Activated CD4-positive, alpha-beta T cell treated with anti-CD3 and anti-CD28 coated beads, Interleukin-2, amount 10 ng/mL, durations not matched to agents 7 days and 5 days (primary cell): ENCODE measurements at places on chromosomes 3 and 15.

DNA sequence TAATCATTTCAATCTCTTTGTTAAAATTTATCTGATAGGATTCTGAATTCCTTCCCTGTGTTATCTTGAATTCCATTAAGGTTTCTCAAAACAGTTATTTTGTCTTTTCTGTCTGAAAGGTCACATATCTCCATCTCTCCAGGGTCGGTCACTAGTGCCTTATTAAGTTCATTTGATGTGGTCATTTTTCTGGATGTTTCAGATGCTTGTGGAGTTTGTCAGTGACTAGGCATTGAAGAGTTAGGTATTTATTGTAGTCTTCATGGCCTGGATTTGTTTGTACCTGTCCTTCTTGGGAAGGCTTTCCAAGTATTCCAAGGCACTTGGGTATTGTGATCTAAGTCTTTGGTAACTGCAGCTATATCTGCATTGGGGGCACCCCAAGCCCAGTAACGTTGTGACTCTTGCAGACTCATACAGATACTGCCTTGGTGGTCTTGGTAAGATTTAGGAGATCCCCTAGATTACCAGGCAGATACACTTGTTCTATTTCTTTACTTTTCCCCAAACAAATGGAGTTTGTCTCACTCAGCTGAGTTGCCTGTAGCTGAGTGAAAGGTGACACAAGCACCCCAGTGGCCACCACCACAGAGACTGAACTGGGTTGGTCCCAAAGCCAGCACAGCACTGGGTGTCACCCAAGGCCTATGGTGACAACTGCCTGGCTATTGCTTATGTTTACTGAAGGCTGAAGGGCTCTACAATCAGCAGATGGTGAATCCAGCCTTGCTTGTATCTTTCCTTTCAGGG, 18.9 kb upstream of the SLC27A2 start:
- no peak overlapping the region for H3K27ac ChIP-seq
- H3K4me1 ChIP-seq, result no peaks in the 10 kb centered on the region
- DNase-seq, result no peak
- peaks cover 12% of the 10 kb centered on the region for H3K27me3 ChIP-seq
- H3K36me3 ChIP-seq, result peaks cover 2% of the 10 kb centered on the region

GRCh38 chr3:134253475-134254226, 3.0 kb upstream of the RYK start:
- peaks cover 39% of the 10 kb centered on the region for H3K27me3 ChIP-seq
- no peak overlapping the region for H3K4me3 ChIP-seq
- DNase-seq, result no peak
- no peak overlapping the region for H3K27ac ChIP-seq
- peaks cover 23% of the 10 kb centered on the region for H3K4me1 ChIP-seq
- peaks cover 2% of the 10 kb centered on the region for H3K36me3 ChIP-seq

DNA sequence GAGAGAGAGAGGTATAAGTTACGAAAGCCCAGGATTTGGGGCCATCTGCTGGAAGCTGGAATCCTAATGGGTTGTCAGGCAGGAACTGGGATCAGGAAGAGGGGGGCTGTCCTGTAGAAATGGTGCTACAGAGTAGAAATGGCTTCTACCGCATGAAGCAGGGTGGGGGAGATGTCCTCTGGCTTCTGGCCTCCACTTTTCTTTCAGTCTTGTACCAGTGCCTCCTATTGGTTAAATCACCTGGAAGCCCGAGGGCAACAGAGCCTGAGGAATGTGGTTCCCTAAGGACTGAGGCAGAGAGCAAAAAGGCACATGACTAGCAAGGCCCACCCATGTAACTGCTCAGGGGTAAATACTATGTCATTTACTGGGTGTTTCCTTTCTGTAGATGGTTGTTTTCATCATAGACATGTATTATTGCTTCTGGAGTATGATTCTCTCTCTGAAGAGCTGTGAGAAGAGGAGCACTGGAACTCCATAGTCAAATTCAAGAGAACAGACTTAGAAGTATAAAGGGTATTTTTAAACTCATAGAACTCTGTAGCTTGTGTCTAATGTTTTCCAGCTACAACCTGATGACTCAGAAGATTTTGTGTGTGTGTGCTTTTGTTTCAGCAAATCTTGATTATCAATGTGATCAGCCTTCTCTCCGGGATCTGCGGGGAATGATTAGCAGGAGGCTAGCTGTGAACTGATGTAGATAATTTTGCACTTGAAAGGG, 20.2 kb upstream of the MITF start:
- no peaks in the 10 kb centered on the region for H3K36me3 ChIP-seq
- no peaks in the 10 kb centered on the region for H3K4me1 ChIP-seq
- no peak for DNase-seq
- no peaks in the 10 kb centered on the region for H3K27me3 ChIP-seq
- H3K27ac ChIP-seq, result no peak overlapping the region
- no peak overlapping the region for H3K4me3 ChIP-seq

DNA sequence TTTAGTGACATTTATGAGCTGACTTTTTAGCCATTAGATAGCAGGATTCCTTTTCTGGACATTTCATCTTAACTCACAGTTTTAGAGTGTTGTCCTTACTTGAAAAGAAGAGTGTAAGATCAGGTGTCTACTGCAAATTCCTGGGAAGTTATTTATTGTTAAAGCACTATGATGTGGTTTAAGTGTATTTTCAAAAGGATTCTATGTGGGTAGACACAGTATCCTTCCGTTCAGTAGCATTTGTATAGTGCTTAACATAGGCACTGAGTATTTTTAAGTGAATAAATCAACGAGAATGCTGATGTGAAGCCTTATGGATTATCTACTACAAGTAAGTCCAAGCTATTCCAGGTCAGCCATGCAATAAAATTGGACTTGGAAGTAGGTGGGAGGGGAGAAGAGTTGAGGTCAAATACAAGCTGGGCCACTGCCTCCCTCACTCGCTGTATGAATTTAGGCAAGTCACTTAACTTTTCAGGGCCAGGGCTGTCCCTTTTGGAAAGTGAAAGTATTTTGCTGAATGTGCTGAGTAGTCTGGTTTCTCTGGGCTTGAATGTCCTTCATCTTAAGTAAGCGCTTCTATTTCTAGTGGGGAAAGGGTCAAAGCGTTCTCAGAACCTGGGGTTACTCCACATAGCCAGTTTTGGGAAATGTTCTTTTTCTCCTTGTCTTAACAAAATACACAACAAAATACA, 48.6 kb downstream of the GAP43 start:
- peaks cover 24% of the 10 kb centered on the region for H3K27me3 ChIP-seq
- H3K4me3 ChIP-seq, result no peak overlapping the region
- no peak for DNase-seq
- H3K36me3 ChIP-seq, result no peaks in the 10 kb centered on the region
- H3K4me1 ChIP-seq, result peaks cover 6% of the 10 kb centered on the region

DNA sequence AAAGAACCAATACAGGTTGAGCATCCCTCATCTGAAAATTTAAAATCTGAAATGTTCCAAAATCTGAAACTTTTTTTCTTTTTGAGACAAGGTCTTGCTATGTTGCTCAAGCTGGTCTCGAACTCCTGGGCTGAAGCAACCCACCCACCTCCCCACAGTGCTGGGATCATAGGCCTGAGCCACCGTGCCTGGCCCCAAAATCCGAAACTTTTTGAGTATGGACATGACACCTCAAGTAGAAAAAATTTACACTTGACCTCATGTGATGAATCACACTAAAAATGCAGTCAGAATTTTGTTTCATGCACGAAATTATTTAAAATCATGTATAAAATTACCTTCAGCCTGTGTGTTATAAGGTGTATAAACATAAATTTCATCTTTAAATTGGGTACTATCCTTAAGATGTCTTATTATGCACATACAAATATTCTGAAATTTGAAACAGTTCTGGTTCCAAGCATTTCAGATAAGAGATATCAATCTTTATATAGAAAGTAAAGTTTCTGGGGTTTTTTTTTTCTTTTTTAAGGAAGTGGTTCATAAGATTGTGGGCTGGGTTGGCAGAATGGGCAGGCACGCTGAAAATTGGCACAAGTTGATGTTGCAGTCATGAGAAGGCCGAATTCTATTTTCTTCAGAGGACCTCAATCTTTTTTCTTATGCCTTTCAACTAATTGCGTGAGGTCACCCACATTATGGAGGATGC, 72.5 kb downstream of the SPRED1 start:
- peaks cover 7% of the 10 kb centered on the region for H3K27me3 ChIP-seq
- no peak for DNase-seq
- no peak overlapping the region for H3K27ac ChIP-seq

DNA sequence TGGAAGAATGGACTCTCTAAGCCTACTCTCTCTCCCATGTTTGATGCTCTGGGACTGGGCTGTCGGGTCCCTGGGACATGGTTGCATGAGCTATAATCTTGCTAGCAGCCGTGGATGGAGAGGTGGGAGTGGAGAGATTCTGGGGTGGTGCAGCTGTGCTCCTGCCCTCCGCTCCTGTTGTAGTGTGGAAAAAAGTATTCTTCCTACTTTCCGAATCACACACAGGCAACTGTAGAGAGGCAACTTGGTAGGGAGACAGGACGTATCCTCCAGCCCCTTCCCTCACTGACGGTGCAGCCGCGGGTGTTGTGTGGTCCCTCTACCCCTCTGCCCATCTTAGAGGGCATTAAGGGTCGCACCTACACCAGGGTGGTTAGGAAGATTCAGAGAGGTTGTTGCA, 281.4 kb upstream of the TLE3 start:
- no peaks in the 10 kb centered on the region for H3K36me3 ChIP-seq
- DNase-seq, result no peak
- peaks cover 26% of the 10 kb centered on the region for H3K27me3 ChIP-seq
- no peak overlapping the region for H3K4me3 ChIP-seq
- no peaks in the 10 kb centered on the region for H3K4me1 ChIP-seq
